CD4-positive, alpha-beta T cell treated with Interleukin-21 for 1 hour (primary cell): ENCODE measurements at places on chromosomes 11 and 22.

- DNase-seq, result no peak
Measured at GRCh38 chr22:40654522-40655167, 18.1 kb upstream of the MRTFA start.

GRCh38 chr11:88511006-88511405 lies 173.5 kb upstream of the CTSC start:
- DNase-seq, result no peak

DNA sequence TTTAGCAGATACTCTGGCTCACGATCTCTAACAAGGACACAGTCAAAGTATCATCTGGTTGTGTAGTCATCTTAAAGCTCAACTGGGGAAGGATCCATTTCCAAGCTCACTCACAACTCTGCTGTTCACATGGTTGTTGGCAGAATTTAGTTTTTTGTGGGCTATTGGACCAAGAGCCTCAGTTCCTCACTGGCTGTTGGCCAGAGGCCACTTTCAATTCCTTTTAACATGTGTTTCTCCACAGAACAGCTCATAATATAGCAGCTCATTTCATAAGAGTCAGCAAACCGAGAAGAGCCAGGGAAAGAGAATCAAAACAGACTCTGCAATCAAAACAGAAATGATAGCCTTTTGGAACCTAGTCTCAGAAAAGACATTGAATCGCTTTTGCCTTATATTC lies 22.6 kb downstream of the IZUMO1R start:
- DNase-seq, result no peak

DNA sequence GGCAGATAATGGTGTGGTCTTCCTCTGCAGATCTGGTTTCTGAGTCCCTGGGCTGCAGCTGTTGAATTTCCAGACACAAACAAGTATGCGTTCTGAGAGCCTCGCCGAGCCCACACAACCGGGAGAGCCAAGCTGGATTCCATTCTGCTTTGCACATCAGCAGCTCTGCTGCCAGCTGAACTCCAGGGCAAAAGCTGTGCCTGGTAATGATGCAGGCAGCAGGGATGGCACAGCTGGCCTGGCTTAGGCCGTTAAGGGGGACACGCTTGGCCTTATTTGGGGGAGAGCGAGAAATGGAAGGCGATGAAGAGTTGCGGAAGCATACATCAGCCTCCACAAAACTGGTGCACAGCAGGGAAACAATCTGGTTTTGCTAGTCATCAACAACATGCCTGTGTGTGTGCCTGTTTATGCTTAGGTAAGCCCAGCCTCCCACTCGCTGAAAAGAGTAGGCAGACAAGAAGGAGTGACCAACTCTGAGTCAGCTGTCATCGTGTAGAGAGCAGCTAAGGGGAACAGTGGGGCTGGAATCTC lies 25.1 kb downstream of the ADAMTS8 start:
- DNase-seq, result no peak
